Neuronal stem cell (in vitro differentiated cells): ENCODE measurements at places on chromosomes 1 and 21.

- peak; percentile 17 for DNase-seq
Observed at GRCh38 chr1:12040457-12041051, 21.3 kb downstream of the MIIP start.

- no peak for DNase-seq
Observed at GRCh38 chr1:3423245-3423829, 31.1 kb upstream of the ARHGEF16 start.

- no peak for DNase-seq
Observed at GRCh38 chr1:42211224-42211623, 46.7 kb upstream of the GUCA2A start.

GRCh38 chr21:37365517-37366481, 774 bp upstream of the DYRK1A start:
- DNase-seq: peak; percentile 75

DNA sequence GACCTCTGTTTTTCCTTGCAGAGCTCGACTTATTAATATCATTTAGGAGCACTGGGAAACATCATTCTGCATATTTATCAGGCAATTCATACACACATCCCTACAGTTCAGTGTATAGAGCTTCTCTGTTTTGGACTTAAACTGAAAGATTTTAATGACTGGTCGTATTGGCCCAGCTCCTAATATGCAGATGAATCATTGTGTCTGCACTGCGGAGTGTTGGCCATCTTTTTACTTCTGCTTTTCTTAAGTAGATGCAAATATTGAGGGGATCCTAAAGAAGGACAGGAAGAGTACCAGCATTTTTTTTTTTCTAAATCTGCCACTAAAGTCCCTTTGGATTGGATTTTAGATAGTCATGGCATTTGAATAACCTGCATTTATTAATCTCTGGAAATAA, 154.8 kb downstream of the BACH1 start:
- DNase-seq: no peak

DNA sequence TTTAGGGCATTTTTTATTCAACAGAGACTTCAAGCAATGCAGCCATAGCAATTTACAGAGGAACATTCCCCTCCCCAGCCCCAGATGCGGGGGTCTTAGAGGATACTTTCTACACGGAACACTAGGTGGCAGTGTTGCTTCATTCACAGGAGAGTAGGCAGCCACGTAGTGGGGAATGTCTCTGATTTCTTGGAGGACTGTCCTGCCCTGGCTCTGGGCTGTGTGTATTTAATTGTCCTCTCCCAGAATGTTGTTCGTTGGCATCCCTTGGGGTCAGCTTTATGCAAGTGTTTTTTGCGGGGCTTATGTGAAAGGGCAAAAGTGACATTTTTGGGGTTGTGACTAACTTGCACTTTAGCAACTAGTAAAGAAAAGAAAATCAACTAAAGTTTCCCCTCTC, 96.9 kb downstream of the PAPPA2 start:
- DNase-seq: peak; percentile 80

GRCh38 chr1:211695135-211695816, 19.9 kb upstream of the NEK2 start:
- DNase-seq: no peak

DNA sequence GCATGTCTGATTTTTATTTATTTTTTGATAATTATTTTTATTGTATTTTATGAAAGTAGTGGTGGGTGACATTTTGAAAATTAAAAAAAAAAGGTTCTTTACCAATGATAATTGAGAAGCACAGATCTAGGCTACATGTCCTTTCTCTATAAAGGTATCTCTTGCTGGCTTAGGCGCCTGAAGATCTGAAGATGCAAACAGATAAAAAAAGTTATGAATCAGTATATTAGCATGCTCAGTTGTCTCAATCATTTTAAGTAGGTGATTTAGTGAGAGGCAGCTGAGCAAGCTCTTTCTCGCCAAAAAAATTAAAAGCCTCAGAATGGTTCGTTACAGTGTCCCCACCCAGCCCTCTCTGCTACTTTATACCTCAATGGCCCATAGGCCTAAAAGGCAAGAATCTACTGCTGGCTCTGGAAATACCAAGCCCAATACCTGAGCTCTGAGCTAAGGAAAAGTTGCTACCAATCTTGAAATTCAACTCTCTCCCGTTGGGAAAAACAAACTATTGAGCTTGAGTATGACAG, 42.2 kb upstream of the DPT start:
- DNase-seq: no peak

- DNase-seq: no peak
Observed at GRCh38 chr1:165312591-165312990, 43.9 kb downstream of the LMX1A start.

GRCh38 chr1:180003026-180003695, 48.6 kb downstream of the CEP350 start:
- no peak for DNase-seq

DNA sequence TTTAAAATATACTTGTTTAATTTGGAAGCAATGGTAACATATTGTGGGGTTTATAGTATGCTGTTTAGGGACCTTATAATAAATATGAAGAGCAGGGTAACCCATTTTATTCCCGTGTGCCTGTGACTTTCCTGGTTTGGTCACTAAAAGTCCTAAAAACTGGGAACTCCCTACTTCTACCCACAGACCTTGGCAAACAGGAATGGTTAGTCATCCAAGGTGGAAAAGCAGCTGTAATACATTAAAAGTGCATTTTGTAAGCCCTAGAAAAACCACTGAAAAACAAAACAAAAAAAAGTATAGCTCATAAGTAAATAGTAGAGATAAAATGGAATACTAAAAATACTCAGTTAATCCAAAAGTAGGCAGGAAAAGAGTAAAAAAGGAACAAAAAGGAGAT, 538.9 kb downstream of the LMO4 start:
- no peak for DNase-seq

GRCh38 chr21:45739218-45740087, 95.9 kb downstream of the PCBP3 start:
- DNase-seq: no peak

DNA sequence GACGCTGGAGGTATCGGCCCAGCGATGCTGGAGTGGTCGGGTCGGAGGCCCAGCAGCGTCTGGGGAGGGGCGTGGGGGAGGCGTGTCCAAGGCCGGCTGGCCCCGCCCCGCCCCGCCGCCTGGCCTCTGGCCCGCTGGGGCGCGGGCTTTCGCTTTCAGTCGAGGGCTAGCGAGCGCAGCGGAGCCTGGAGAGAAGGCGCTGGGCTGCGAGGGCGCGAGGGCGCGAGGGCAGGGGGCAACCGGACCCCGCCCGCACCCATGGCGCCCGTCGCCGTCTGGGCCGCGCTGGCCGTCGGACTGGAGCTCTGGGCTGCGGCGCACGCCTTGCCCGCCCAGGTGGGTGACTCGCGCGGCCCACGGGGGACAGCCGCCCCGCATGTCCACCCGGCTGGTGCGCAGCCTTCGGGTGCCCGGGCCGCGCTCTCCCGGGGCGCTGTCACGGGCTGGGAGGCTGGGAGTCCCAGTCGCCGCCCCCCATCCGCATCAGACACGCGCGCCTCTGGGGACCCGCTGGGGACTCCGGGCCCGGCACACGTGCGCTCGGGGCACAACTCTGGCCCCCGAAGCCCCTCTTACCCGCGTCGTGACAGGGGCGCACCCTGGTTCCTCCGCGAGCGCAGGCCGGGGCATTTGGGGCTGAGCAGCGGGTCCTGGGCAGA, at the start of gene TNFRSF1B:
TSS of gene TNFRSF1B (plus strand) at position 158 of the 659 bp plus-strand sequence. CDS start at position 259, 101 bp downstream.
- DNase-seq: peak; percentile 48

- DNase-seq: no peak
Observed at GRCh38 chr21:21196087-21196486, 197.9 kb downstream of the NCAM2 start.

- DNase-seq: no peak
Observed at GRCh38 chr1:45446530-45446929, 44.4 kb downstream of the TESK2 start.

DNA sequence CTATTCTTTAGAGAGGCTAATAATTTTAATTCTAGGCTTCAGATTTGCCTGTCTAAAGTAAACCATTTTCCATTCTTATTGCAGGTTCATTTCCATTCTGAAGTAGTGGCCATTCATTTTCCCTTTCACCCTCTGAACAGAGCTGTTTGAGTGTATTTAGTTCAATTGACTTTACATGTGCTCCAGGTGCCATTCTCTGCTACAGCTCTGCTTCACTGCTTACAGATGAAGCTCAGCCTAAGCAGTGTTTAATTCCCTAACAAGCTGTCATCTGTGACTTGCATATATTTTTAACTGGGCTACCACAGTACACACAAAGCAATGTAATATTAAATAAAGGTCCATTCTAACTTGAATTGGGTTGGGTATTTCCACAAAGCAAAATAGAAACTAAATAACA, 1031.6 kb downstream of the KCNT2 start:
- no peak for DNase-seq

DNA sequence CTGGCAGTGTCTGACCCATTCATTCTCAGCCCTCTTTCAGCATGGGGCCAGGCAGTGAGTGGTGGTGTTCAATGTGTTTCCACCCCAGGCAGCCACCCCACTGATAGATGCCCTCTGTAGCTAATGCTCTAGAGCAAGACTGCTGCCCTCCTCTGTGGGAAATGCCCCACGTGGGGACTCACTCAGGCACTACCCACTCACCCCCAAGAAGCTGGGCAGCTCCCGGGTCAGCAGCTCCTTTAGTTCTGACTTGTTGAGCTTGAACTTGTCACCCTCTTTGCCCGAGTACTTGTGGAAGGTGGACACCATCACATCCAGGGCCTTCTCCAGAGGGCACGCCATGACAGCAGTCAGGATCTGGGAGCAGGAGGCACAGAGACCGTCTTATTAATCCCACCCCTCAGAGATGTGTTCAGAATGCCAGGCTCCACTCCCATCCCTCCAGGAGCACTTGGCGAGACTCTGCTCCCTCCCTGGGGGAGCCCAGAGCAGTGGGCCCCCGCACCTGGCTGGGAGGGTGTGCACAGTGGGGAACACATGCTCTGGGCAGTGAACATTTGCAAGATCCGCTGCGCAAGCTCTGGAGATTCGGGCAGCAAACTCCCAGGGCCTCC, 1.0 kb downstream of the S100A4 start:
- no peak for DNase-seq

- DNase-seq: no peak
Observed at GRCh38 chr1:203263496-203263895, 34.0 kb upstream of the CHIT1 start.

GRCh38 chr1:30657131-30658013, 66.0 kb downstream of the MATN1 start:
- DNase-seq: no peak

GRCh38 chr1:65050735-65051134, 84.4 kb upstream of the JAK1 start:
- DNase-seq: no peak

DNA sequence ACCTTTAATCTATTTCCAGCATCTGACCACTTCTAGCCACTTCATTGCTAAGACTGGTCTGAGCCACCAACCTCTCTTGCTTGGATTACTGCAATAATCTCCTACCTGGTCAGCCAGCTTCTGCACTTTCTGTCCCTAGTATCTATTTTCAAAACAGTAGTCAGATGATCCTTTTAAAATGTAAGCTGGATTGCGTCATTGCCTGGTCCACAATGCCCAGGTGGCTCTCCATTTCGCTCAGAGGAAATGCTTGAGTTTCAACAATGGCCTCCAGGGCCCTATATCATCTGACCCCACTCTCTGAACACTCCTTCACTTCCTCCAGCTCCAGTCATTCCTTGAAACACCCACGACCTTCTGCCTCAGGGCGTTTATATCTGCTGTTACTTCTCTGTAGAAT, 2.3 kb downstream of the FYB2 start:
- no peak for DNase-seq

DNA sequence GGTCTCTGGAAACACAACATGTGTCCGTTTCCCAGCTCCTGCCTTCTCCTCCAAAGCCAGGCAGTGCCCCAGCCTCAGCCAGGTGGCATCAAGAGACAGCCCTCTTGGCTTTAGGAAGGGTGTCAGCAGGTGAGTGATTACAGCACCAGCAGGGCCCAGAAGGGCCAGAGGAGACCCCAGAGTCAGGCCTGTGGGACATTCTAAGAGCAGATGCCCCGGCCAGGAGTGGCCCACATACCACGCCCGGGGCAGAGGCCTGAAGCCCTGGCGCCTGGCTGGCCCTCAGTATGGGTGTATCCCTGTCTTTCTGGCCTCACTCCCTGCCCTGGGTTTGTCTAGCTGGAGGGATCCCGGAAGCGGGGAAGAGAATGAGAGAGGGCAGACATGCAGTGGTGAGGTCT, 109.2 kb downstream of the CASZ1 start:
- no peak for DNase-seq

- no peak for DNase-seq
Observed at GRCh38 chr1:3222042-3222692, 153.2 kb downstream of the PRDM16 start.

DNA sequence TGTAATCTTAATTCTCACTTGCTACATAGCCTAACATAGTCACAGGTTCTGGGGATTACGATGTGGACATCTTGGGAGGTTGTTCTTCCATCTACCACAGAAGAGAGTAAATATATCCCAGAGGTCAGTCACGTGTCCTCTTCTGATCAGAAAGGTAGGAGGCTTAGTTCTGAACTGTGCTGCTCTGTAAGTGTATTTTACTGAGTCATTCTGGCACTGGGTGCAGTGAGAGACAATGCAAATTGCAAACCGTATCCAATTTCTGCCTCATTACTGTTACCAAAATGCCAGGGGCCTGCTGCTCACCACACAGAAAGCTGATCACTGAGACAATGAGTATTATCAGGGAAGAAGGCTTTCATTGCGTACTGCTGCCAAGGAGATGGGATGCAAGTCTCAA, 104.0 kb downstream of the GABPA start:
- DNase-seq: no peak

DNA sequence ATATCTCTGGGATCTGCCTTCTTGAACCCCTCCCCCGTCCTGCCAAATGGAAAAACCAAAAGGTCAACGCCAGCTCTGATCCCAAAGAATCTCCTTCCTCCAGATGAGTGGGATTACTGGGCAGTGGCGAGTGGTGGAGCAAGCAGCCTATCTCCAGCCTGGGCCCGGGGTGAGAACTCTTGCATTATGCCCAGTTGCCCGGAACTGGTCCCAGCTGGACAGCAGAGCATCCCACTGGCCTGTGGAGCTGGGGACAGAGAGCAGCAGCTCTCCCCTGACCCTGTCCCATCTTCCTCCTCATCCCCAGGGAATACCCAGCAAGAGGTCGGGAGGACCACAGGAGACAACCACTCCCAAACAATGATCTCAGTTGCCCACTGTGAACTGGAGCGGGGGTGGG, 130.5 kb downstream of the TMEM53 start:
- DNase-seq: peak; percentile 40

- DNase-seq: no peak
Observed at GRCh38 chr21:44547656-44548331, 3.5 kb downstream of the KRTAP10-2 start.
